ENCODE measurements at places on chromosomes 5 and 9.

- DNase-seq, result peak; percentile 57
These were observed 16.9 kb downstream of the CARD19 start for GRCh38 chr9:93112864-93113389.

- no peak for DNase-seq
These were observed 240.4 kb upstream of the IRX2 start for GRCh38 chr5:2991884-2992283.

- DNase-seq, result no peak
These were observed 33.2 kb downstream of the UGT3A2 start for GRCh38 chr5:36033486-36033885.

DNA sequence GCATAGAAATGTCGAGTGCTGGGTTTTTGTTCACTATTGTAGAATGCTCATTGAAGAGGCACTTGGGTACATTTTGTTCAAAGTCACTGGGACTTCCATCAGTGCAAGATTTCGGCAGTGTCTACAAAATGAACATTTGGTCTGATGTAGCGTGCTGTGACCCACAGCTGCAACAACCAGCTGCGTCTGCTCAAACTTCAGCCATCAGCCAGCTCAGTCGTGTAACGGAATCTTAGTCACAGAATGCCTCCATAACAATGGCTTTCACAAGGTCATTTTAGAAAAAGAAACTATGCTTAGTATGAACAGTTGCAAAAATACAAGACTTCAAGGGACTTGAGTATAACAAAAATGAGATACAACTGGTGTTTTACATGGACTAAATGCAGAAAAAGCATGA is 828.1 kb upstream of the GRAMD2B start:
- peak; percentile 74 for DNase-seq

GRCh38 chr5:21688655-21689054 is 1164.5 kb downstream of the CDH12 start:
- no peak for DNase-seq

DNA sequence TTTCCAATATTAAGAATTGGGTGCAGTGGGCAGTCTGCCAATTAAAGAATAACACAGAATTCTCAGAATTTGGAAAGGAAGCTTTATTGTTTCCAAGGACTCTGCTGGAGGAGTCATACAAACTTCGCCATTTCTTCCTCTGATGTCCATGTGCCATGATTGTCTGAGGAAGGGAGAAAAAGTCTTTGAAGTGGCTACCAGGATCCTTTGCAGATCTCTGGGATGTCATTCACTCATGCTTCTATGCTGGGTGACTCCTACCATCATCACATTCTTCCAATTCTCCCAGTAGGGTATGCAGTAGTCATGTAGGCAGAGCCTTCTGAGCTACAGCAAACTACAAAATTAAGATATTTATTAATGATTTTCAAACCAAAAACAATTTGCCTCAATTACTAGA is 3.2 kb upstream of the SMAD5 start:
- no peak for DNase-seq

DNA sequence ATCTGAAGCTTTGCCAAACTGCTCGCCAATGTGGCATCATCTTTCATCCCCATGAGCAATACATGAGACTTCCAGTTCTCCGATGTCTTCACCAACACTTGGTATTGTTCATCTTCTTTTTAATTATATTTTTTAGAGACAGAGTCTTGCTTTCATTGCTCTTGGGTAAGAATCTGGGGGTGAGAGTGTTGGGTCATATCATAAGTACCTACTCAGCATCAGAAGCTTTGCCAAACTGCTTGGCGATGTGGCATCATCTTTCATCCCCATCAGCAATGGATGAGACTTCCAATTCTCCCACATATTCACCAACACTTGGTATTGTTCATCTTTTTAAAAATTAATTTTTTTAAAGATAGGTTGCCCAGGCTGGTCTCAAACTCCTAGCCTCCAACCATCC is 30.9 kb upstream of the ZDHHC11B start:
- DNase-seq, result no peak

DNA sequence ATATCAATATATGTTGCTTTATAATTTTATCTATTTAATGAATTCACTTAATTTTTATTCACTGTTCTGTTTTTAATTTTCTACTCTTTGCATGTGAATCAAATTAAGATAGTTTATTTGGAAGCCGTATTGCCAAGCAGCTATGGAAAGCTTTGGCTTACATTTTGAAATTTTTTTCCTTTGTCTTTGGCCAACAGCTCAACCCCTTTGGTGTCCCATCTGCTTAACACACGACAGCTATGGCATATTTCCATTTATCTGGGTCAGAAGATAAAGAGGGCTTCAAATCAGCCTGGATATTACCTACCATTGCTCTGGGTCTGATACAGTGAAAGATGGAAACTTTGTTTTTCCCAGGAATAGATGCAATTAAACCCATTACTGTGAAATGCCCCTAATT is 201.0 kb downstream of the WDR70 start:
- DNase-seq, result no peak

GRCh38 chr5:142874540-142874939 is 104.4 kb downstream of the ARHGAP26 start:
- DNase-seq, result peak; percentile 79

GRCh38 chr5:116084287-116084691 is 536 bp upstream of the COMMD10 start:
- no peak for DNase-seq

All from Right ventricle myocardium inferior (tissue), 1 donor.